Glutamatergic neuron (in vitro differentiated cells): ENCODE measurements at places on chromosomes 12 and 14.
A peak's percentile ranks its signal among the peaks of the same experiment; 100 is the strongest.

GRCh38 chr14:92603309-92604242 is 90.0 kb downstream of the RIN3 start:
- DNase-seq: no peak

GRCh38 chr12:67773896-67774295 is 125.4 kb downstream of the DYRK2 start:
- DNase-seq: no peak

GRCh38 chr14:47148686-47149085 is 497.1 kb upstream of the RPL10L start:
- no peak for DNase-seq

- DNase-seq: no peak
Measured at GRCh38 chr14:52868911-52869618, 77.7 kb upstream of the GNPNAT1 start.

- DNase-seq: no peak
Measured at GRCh38 chr14:50233951-50234250, 2.5 kb upstream of the SOS2 start.

DNA sequence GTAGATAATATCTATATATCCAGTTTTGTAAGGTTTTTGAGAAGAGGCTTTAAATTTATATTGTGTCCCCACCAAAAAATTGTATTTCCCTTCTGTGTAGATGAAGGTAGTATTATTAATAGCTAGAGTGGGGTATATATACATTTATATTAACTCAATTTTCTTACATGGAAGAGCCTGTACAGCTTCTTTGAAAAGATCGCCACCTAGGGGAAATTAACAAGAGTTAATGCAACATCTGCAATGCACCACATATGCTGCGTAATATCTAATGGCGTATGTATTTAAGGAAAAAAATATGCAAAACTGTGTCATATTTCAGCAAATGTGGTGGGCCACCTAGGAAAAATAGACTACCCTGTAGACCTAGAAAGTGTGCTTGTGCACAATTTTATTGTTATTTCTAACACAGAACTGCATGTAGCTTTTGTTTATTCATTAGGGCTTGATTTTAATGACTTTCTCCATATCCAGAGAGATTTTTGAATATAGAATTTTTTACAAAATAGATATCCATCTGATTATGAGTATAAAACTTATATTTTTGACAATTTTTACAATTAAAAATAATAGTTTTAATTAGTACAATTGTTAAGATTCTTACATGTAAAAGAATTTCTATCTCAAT is 14.0 kb downstream of the CCER1 start:
- no peak for DNase-seq

GRCh38 chr12:22190-22529 is 44.4 kb upstream of the IQSEC3 start:
- no peak for DNase-seq

GRCh38 chr12:57726884-57727757 is 11.4 kb downstream of the AGAP2 start:
- DNase-seq: peak; percentile 42

GRCh38 chr14:58747181-58747580 is 109.4 kb downstream of the DACT1 start:
- no peak for DNase-seq
